ENCODE measurements at places on chromosomes 5 and 9.

- no peak for DNase-seq
Measured at GRCh38 chr9:78552802-78553201, 255.9 kb downstream of the PSAT1 start.

- no peak for DNase-seq
Measured at GRCh38 chr5:180817893-180818674, 15.5 kb upstream of the MGAT1 start.

GRCh38 chr9:93612796-93613154 lies 36.4 kb downstream of the PHF2 start:
- no peak for DNase-seq

GRCh38 chr5:174532455-174533453 lies 191.6 kb upstream of the MSX2 start:
- no peak for DNase-seq

- no peak for DNase-seq
Measured at GRCh38 chr5:73967347-73967746, 341.4 kb downstream of the ARHGEF28 start.

DNA sequence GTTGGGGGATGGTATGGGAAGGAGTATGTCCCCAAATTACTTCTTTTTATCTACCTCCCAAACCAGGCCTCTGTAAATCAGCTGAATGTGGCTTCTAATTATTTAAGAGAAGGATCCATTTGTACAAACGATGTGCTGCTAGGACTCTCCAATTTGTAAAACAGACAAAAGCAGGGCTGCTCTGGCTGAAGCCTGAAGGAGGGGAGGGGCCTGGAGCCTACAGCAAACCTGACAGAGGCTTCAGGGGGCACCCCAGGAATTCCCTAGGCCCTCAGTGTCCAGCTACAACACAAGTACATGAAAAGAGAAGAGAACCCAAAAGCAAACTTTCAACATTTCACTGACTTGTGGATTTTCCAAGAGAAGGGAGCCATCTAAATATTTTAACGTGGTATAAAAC lies 939.4 kb upstream of the DMAC1 start:
- DNase-seq, result no peak

GRCh38 chr5:145856285-145856818 lies 16.5 kb downstream of the GRXCR2 start:
- DNase-seq, result no peak

- DNase-seq, result no peak
Measured at GRCh38 chr9:138010861-138011260, 133.3 kb downstream of the CACNA1B start.

- DNase-seq, result no peak
Measured at GRCh38 chr5:139182528-139183296, 15.5 kb downstream of the SIL1 start.

DNA sequence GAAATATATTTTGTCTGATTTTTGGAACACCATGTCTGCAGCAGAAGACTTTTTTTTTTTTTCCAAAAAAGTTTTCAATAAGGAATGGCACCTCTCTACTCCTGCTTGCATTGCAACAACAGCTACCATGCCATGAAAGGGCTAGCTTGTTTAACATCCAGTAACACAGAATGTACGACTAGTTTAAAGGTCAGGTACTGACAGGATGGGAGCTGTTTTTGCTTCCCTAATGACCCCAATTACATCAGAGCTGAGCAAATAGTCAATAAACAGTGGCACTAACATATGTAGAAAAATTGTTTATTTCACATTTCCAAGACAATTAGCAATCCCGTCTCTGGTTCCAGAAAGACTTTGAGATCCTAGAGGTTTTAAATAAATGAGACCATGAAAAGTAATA lies 693.8 kb downstream of the NR2F1-AS1 start:
- DNase-seq, result no peak

DNA sequence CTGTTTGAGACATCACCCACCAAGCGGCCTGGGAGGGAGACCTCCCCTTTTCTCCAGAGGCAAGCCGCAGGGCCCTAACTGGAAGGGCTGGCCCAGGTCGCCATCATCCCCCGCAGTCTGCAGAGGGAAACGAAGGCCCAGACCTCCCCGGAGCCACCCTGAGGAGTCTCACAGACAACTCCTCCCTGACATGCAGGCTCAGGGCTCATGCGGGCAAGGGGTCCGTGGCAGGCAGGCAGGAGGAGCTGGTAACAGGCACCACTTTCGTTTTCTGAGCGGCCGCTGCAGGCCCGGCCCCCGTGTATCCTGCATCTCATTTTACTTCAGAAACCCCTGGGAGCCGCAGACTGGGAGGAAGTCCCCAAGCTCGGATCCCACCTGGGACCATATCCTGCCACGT lies 192.0 kb upstream of the PPP1R26 start:
- no peak for DNase-seq

DNA sequence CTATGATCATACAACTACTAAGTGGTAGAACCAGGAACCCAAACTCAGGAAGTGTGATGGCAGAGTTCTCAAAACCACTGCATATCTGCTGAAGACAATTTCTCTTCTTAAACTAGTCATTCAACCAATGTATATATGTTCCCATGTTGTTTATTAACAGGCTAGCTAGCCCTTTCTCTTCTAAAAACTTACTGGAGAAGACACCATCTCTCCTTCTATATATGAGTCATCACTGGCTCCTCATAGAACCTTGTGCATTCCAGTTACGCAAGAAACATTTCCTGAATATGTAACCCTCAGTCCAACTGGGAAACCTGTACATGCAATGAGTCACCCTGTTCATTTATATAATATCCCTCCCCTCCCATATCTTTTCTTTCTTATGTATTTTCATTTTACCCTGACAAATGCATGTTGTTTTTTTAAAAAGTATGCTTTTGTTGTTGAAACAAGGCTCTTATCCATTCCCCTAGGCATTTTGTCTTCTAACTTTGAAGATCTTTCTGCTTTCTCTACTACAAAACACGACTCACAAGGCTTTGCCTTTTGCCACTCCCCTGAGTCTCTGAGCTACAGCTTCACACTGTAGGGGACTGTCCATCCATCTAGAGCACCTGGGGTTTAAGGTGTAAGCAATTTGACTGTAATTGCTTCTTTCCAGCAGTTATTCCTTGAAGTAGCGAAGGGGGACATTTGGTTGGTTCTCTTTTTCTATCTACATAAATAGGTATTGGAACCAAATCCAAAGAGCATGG lies 119.5 kb downstream of the ANXA1 start:
- no peak for DNase-seq

GRCh38 chr5:132961887-132962286 lies 1.5 kb downstream of the AFF4 start:
- no peak for DNase-seq

DNA sequence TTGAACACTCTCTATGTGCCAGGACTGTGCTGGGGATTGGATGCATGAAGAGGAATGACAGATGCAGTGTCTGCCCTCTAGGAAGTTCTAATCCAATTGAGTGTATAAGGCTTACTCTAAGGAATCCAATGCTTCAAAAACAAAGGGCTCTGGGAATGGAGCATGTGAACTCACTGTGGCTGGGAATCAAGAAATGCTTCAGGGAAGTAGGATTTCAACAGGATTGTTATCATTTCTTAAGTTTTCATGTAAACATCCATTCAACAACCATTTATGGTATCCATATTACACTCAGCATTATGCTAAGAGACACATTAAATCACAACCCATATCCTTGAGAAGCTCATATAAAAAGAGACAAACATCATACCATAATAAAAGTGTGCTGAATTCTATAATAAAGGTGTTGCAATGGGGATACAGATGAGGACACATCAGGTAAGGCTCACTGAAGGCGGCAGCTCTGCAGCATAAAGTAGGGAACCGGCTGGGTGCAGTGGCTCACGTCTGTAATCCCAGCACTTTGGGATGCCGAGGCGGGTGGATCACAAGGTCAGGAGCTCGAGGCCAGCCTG lies 11.3 kb downstream of the SIL1 start:
- DNase-seq, result no peak

GRCh38 chr9:3858961-3859360 lies 333.2 kb upstream of the RFX3 start:
- DNase-seq, result no peak

DNA sequence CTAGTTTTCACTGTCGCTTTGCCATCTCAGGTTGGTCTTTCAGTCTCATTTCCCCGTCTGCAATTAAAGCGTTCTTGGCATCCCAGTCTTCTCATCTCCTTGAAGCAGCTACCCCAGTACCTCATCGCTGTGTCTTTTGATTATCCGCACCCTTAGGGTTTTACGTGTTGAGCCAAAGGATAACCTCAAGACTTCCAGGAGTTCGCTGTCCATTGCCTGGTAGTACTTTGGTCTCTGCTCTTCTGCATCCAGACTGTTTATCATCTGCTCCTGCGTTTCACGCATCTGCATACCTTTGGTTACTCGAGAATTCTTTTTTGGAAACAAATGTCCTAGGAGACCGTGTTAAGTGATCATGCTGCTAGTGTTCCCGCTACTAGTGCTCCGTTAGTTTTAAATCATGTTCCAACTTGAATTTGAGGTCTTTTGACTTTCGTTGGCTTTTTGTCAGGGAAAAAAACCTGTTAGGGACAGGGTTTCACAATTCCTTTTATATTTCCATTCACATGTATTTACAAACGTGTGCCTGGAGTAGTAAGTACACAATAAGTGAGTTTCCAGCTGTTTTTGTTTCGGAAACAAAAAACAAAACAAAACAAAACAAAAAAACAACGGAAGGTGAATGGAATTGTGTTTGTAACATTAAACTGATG lies 888 bp downstream of the RABGAP1 start:
- DNase-seq, result no peak

- no peak for DNase-seq
Measured at GRCh38 chr5:162703914-162704313, 636.3 kb downstream of the GABRG2 start.

- no peak for DNase-seq
Measured at GRCh38 chr5:177431317-177432142, 5.1 kb downstream of the GRK6 start.

DNA sequence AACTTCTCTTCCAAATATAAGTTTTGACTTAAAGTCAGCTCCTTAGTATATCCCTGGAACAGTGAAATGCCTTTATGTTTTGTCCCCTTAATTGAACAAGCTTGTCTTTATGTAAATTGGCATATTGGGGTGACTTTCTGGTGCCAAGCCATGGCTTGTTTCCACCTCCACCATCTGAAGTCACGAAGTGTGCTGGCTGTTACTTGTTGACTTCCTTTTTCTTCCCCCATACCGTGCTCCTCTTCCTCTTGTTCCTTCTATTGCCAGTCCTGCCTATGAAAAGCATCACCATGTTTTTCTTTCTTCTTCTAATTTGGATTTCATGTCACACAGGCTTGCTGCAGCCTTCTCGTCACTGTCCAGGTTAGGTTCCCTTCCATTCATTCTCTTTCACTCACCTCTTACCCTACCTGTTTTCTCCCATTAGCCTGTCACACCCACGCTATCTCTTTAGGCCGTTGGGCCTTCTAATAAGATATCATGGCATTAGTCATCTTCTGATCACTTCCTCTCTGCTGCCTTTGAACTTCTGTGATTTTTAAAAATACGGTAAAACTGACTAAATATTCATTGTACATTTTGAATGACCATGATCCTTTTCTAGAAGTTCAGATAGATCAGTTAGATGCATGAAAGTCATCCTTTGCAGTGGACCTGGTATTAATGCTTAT lies 48.1 kb downstream of the IQGAP2 start:
- DNase-seq, result no peak
